ENCODE measurements at places on chromosomes 3 and 15. TPM values are rescaled to one million over a fixed set of nuclear protein-coding genes. Genes with fewer than 3 reads are reported as not detected.

- DNase-seq, result no peak
Observed at GRCh38 chr3:148828136-148828690, 602 bp downstream of the CPB1 start.

DNA sequence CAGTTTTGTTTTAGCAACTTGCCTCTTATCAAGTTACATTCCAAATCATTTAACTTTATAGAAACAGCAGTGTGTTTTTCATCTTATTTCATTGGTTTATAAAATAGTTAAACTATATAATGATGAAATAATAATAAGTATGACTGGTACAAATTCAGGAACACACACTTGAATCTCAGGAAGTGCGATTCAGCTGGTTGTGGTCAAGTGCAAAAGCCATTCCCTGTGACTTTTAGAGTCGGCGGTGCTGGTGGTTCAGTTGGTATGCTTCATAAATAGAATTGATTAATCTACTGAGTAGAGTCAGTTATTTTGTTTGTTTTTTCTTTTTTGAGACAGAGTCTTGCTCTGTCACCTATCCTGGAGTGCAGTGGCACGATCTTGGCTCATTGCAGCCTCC lies 22.7 kb downstream of the SACM1L start:
- DNase-seq, result no peak

The DISP2 gene
- 0.43 TPM for total RNA-seq

The SEMA3G gene
- not detected for total RNA-seq
